ENCODE measurements at places on chromosomes 3 and 15.

DNA sequence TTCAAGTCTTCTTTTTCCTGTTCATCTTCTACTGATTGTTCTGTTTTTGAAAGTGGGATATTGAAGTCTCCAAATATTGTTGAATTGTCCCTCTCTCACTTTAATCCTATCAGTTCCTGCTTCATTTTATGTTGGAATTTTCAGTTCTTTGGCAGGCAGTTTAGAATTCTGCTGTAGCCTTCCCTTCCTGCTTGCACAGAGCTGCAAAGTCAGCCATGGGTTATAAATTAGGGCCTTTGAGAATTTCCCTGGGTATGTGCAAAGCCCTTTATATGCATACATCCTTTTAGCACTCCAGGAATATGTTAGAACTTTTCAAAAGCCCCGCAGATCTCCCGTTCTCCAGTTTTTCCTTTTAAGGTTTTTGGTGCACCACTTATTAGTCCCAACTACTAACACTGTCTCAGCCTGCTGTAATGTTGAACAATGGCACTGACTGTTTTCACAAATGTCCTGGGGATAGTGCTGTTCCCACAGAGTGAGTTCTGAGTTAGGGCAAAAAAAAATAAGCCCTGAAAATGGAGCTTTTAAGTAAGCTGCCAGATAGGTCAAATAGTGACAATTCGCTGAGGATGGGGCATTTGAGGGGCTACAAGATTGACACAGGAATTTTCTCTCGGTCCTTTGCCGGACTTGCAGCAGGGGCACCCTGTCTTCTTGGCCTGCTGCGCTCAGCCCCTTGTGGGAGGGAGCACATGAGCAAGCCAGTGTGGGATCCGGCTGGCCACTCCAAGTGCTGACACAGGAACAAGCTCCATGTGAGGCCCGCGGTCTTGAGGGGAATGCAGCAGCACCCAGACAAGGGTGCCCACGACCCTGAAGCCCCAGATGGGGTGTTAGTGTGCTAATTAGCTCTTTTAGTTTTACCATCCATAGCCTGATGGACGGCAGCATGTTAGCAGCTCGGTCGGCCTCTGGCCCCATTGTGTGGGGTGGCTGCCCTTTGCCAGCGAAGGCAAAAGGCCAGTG lies 96.0 kb downstream of the VPS8 start:
- DNase-seq, result peak; percentile 49

- peak; percentile 16 for DNase-seq
Measured at GRCh38 chr3:54671511-54671910, 256.3 kb downstream of the LRTM1 start.

GRCh38 chr15:41502795-41503668 lies 9.4 kb downstream of the ITPKA start:
- DNase-seq, result no peak

GRCh38 chr15:73941449-73941848 lies 15.2 kb downstream of the LOXL1 start:
- DNase-seq, result no peak

GRCh38 chr3:42666022-42666421 lies 12.5 kb downstream of the ZBTB47 start:
- no peak for DNase-seq

DNA sequence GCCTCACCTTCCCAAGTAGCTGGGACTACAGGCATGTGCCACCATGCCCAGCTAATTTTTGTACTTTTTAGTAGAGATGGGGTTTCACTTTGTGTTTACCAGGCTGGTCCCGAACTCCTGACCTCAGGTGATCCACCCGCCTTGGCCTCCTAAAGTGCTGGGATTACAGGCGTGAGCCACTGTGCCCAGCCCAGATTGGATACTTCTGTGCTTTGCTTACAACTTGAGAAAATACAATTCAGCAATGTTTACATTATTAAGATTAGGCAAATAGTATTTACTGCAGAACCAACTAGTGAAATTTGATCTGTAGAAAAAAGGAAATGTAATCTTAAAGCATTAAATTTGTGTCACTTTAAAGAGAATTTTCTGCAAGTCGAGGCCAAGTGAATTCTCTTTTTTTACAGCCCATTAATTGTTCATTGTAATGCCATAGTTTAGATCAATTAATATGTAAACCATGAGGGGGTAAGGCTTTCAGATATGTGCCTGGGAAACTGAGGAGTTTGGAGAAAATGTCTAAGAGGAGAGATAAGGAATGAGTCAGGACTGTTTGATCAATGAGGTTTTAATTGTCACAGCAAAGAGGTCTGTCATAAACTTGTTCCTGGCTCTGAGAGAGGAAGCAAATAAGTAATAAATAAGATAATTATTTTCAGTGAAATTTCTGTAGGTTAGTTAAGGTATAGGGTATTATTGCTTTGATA lies 15.3 kb downstream of the PYDC2 start:
- DNase-seq, result no peak

- DNase-seq, result no peak
Measured at GRCh38 chr3:55691141-55691540, 204.0 kb upstream of the WNT5A start.

DNA sequence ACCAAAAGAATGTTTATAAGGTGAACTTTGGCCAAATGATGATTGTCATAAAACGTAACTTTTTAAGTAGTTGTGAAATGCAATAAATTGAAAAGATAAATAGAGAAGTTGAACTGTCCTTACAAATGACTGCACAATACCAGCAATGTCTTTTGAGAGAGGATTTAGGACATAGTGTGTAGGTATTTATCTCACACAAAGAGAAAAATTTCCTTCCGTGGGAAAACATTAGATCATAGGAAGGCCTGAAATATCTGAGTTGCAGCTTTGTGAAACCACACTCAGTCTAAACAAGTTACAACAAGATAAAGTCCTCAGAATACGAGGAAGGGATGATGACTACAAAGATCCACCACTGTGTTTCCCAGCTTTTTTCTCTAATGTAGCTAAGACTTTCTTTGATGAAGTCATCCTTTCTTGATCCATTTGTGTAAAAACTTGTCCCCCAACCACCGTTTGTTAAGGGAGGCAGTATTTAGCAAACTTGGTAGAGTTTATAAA lies 16.0 kb downstream of the ROBO2 start:
- no peak for DNase-seq

GRCh38 chr3:172708921-172709773 lies 1.7 kb downstream of the NCEH1 start:
- DNase-seq, result no peak

DNA sequence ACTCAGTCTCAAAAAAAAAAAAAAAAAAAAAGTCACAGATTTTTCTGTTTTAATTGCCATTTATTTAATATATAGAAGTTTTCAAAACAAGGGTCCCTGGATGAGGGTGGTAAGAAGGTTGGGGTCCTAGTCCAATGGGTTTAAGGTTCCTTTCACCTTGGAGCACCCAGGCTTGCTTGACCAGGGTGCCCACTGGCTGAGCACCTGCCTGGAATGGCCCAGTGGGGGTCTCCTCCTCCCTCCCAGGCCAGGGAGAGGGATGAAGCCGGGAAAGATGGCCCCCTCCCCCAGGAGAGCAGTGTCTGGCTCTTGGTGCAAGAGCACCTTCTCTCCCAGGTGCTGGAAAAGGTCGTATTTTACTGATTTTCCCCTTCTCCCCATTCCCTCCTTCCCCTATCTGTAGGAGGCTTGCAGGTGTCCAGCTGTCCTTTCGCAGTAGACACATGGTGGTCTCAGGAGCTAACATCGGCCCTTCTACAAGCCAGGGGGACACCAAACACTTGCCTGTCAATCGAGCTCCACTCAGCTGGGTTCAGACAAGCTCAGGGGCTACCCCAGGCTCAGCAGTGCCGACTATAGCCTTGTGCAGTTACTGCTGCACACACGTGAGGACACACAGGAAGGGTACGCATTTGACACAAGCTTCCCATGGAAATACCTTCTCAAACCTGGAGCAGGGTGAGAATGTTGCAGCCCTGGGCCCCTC lies 112.3 kb upstream of the KLF13 start:
- no peak for DNase-seq

DNA sequence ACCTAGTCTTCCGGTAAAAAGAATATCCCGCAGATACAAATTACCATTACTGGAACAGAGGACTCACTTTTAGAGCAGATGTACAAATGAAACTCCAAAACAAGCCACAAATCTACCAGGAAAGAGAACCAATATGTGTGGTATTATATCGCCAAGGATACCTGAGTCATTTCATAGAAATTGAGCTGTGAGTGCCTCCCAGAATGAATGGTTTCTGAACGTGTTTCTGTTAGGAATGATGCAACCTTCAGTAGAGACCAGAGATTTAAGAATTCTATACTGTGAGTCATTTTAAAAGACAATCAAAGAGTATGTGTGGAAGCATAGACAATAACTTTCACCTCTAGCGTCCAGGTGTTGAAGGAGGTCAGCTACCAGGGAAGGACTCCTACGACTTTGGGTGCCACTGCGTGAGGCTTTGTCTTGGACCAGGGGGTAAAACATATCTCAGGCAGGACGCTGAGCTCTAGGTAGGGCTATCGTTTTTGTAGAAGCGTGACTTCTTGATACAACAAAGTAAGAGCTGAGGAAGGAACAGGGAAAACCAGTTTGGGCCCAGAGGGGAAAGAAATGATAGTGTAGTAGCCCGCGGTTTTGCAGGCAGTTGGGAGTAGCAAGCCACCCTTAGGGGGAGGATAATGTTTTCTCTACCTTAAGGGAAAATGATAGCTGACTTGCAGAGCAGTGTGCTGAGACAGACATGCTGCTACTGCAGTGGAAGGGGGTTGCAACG lies 210.4 kb downstream of the TP63 start:
- DNase-seq, result no peak

GRCh38 chr3:159828542-159828943 lies 160.1 kb upstream of the IL12A start:
- DNase-seq, result peak; percentile 48

DNA sequence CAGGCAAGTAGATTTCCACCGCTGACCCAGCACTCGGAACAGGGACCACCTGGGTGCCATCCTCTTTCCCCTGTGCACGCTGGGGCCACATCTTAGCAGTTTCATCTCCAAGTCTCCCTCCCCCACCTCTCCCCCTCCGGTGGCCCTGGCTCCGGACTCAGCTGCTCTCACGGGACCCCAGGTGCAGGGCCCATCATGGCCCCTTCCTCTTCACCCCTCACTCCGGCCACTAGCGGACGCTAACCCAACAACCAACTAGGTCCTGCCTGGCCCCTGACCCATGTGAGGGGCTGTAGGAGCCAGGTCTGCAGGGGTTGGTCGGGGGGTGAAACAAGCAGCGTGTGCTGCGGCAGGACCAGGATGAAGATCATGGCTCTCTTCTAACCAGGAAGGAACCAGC lies 31.3 kb upstream of the IQSEC1 start:
- no peak for DNase-seq

DNA sequence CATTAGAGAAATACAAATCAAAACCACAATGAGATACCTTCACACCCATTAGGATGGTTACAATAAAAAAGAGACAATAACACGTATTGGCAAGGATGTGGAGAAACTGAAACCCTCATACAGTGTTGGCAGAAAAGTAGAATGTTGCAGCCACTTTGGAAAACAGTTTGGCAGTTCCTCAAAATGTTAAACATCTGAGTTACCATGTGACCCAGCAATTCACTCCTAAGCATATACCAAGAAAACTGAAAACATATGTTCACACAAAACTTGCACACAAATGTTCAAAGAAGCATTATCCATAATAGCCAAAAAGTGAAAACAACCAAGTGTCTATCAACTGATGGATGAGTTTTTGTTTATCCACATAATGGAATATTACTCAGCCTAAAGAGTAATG lies 166.9 kb upstream of the FAM3D start:
- DNase-seq, result no peak

DNA sequence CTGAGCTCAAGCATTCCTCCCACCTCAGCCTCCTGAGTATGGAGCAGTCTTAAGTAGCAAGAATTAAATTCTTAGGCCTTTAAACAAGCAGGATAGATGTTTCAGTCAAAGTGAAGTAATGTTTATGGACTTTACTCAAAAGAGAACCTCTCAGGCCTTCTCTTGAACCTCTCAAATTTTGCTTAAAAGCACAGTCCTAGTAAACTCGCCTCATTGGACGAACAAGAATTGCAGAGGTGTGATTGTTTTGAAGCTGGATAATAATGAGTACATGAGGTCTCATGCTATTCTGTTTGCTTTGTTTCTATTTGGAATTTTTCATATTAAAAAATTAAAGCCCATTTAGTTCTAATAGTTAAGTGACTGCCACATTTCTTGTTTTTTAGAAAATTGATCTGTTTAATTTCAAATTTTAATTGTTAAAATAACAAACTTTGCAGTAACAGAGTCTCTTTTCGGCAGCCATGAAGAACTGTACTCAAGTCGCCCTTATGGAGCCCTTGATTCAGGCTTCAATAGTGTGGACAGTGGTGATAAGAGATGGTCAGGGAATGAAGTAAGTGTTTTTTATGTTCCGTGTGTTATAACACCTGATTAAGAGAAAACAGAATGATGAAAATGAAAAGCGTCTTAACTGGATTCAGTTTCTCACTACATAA lies 39.4 kb downstream of the LRCH3 start:
- no peak for DNase-seq

GRCh38 chr3:109353057-109353456 lies 15.7 kb upstream of the DPPA4 start:
- DNase-seq, result no peak
